Fibroblast of skin of back (primary cell): ENCODE measurements at places on chromosomes 5 and 9.

DNA sequence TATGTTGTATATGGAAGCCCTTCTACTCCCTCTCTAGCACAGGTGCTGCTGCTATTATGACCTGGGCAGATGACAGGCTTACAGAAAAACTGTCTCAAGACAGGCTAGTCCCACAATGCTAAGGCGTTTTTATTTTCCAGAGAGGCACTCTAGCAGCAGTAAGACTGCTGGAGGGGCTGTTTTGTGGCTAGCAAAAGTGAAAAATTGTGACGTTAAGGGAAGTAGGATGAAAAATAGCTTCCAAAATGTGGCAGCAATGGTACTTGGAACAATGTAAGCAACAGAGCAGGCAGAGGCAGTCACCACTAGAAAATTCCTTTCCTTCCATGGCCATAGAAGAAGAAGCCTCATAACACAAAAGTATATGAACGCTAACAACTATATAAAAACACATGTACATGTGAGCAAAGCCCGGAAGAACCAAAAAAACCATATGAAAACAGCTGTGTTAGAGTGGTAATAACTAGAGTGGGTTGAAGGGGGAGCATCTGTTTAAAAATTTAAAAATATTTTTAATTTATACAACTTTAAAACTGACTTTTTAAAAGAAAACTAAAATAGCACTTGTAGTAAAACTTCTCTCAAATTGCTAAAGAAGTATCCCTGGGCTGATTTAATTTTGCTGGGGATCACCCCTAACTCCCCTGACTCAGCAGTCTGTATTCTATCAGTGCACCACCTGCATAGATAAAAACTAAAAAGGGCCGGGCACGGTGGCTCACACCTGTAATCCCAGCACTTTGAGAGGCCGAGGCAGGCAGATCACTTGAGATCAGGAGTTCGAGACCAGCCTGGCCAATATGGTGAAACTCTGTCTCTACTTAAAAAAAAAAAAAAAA is 30.6 kb downstream of the CLINT1 start:
- peak; percentile 17 for DNase-seq

GRCh38 chr9:72465593-72465984 is 55.8 kb upstream of the TMC1 start:
- DNase-seq, result peak; percentile 26

DNA sequence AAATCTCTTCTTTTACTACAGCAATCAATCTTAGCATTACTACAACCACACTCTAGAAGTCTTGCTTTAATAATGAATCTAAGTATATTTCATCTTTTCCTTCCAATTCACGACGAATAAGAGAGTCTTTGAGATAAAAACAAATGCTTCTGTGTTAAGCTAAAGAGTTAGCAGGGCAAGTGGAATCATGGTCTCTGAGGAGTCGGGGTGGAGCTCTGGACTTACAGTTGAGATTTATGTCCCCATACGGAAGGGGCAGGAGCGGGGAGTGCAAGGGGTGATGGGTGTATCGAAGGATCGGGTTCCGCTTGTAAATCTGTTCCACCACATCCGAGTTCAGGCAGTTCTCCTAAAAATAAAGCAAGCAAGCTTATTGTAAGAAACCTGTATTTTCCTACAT is 59.0 kb upstream of the RETREG1 start:
- DNase-seq, result no peak

GRCh38 chr5:172834415-172835289 is 601 bp downstream of the ERGIC1 start:
- DNase-seq, result no peak

DNA sequence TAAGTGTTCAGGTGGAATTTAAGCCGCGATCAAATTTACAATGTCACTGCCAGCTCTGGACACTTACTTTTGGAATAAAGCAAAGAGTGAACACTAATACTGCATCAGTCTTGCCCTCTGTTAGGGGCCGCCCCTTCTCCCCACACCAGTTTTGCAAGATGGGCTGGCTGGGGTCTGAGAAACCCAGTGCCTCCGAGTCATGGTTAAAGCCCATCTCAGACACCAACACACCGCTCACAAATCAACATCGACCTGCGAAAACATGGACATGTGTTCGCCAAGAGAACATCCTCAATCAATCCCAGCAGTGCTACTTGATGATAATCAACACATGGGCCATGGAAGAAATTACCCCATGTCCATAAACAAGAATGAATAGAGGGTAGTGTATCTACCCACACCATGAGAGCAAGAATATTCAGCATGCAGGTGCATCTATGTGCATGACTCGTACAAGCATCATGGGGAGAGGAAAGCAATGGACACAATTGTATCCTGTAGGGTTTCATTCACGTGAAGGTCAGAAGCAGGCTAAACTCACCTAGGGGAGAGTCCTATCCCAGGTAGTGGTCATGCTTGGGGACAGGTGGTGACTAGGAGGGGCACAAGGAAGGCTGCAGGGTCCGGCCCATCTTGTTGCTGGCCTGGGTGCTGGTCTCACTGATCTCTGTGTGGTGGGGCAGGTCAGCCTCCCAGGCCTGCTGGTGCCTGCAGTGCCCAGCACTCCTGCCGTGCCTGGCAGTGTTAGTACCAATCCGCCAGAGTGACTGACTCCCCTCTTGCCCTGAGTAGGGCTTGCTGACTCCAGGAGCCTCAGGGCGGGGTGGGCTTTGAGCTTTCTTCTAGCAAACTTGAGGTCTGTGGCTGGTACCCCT is 5.0 kb downstream of the S1PR3 start:
- DNase-seq, result no peak
